Choroid plexus epithelial cell (primary cell): ENCODE measurements at places on chromosomes 16 and 17.

DNA sequence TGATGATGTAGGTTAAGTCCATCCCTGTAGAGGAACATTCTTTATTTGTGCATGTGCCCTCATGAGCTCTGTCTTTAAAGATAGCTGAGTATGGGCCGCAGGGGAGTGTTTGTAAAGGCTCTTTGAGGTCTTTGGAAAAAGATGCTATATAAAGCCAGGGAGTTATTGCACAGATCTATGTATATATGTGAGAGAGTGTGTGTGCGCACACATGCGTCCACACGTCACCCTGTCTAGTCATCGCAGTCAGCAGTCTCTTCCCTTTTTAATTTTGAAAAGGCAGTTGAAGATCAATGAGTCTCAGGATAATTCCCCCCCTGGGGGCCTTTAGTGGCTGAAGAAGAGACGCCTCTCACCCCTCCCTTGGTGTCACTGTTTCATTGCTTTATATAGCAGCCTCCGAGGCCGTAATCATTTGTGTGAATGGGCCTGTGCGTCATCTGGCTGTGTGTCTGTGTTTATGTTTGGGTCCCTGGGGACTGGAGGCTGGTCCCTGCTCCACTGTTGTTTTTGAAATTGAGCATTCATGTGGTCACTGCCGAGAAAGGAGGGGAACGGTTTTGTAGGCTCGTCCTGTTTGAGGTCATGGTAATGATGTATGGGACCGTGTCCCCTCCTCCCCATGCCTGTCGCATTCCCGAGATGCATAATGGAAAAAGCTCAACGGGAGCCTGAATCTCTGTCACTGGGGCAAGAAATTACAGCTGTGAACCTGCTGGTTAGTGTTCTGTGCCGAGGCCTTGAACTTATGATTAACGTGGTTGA is 143.9 kb downstream of the SNX29 start:
- peak; percentile 72 for DNase-seq

DNA sequence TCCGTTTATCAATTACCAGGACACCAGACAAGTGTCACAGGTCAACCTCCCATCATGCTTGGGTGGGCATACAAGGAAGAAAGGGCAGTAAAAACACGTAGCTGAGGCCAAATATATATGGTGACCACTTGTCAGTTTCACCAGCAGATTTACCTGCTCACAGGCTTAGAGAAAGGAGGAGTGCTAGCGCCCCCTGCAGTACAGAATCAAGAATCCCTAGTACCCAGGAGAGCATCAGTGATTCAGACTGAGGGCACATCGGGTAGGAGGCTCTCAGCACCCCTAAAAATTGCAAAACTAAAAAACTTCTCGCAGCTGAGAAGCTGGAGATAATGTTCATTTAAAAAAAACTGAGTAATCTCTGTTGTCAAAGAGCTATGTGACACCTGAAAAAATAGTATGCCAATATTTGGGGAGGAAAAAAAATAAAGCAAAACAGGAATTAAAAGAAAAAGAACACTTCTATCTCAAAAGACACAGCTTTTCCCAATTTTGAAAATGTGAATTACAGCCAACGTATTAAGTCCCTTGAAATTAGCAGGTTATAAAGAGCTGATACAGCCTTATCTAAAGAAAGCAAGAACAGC is 21.2 kb upstream of the MON1B start:
- peak; percentile 61 for DNase-seq

GRCh38 chr17:8488901-8489300 is 53.2 kb downstream of the NDEL1 start:
- DNase-seq = peak; percentile 98

DNA sequence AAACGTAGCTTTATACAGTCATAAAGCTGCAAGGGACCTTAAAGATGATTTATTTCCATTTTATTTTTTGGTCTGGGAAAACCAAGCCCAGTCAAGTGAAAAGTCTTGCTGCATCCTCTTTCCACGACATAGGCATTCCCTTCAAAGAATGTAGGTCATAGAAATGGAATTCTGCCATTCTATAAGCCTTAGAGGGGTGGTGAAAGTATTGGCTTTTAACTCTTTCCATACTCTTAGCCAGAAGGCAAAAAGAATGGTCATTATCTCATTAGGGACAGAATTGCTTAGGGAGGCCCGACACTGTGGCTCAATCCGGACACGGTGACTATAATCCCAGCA is 7.9 kb upstream of the MSL1 start:
- DNase-seq = peak; percentile 52

GRCh38 chr17:34930283-34930682 is 31.0 kb downstream of the CCT6B start:
- DNase-seq = no peak

DNA sequence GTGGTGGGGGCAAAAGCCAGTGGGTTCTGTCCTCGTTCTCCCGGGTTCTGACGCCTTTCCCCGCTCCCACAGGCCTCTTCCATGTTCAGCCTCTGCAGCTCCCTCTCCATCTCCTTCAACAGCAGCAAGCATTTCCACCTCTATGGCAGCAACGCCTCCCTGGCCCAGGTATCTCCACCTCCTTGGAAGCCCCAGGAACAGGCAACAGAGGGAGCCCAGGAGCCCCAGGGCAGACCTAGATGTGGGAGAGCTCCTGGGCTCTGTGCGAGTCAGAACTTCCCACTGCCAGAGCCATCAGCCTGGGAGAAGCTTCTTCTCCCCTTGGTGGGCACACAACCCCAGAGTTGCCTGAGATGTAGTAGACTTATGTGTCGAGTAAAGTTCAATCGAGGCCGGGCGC is 7.8 kb downstream of the ZNF768 start:
- no peak for DNase-seq

DNA sequence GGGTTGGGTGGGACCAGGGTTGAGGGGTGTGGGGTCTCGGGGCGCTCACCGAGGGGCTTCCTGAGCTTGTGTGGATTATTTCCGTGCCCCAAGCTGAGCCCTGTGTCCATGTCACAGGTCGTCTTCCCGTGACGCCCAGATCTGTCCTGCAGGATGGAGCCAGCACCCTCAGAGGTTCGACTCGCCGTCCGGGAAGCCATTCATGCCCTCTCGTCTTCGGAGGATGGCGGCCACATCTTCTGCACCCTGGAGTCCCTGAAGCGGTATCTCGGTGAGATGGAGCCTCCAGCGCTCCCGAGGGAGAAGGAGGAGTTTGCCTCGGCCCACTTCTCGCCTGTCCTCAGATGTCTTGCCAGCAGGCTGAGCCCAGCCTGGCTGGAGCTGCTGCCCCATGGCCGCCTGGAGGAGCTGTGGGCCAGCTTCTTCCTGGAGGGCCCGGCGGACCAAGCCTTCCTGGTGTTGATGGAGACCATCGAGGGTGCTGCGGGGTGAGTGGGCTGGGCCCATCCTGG is 1.0 kb downstream of the TELO2 start:
- DNase-seq = peak; percentile 89

DNA sequence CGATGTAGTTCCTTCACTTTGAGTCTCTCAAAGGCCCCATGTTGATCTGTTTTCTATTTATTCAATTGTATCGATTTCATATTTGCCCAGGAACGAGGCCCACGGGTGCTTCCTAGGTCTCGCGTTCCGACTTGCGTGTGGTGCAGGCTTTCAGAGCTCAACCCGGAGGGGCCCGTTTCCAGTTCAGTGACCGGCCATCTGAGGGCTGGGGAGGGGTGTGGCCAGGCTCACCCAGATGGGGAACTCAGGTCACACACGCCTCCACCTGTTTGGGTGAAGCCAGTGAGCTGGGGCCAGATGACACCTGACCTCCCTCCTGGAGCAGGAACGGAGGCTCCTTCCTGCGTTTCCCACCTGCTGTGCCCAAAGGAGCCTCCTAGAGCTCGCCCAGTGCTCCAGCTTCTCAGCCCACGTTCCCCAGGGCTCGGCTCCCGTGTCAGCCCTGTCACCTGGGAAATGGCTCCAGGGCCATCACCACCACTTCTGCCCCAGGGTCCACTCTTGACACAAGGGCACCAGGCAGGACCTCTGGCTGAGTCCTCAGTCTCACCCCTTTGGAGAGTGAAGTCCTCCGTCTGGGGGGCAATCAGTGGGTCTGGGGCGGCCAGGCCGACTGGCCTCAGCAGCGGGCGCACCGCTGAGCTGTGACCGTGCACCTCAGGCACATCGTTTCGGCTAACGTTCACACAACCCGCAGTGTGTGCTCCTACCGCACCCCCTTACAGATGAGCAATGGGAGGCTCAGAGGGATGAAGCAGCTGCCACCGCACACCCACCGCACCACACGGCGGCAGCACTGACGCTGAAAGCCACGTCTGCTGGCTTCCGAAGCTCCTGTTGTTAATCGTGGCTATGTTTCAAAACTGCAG is 18.0 kb downstream of the FOXF1 start:
- DNase-seq = no peak

- DNase-seq = no peak
Measured at GRCh38 chr17:48463526-48463925, 33.5 kb upstream of the SKAP1 start.

- no peak for DNase-seq
Measured at GRCh38 chr17:1056761-1057160, 59.8 kb downstream of the TIMM22 start.

GRCh38 chr16:9159839-9160550 is 68.6 kb downstream of the HAPSTR1 start:
- peak; percentile 79 for DNase-seq

DNA sequence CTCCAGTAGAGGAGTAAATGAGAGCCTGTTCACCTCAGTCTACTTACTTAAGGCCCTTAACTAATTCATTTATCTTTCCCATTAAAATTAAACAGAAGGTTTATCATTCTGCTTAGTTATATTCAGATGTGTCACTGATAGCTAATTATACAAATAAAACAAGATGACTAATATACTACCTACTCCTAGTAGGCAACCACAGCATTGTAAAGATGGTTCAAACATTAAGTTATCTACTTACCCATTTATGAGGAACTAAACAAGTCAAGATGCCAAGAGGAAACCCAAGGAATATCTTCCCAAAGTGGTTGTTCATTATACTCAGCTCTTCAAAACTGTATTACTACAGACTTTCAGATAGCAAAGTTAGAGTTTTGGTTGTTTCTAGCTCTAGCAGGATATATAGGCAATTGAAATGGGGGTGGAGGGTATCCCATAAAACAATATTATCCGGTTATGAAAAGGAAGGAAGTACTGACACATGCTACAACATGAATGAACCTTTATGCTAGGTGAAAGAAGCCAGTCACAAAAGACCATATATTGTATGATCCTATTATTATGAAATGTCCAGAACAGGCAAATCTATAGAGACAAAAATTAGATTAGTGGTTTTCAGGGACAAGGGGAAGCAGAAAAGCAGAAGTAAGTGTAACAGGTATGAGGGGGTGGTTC is 56.5 kb downstream of the SPAG9 start:
- no peak for DNase-seq

DNA sequence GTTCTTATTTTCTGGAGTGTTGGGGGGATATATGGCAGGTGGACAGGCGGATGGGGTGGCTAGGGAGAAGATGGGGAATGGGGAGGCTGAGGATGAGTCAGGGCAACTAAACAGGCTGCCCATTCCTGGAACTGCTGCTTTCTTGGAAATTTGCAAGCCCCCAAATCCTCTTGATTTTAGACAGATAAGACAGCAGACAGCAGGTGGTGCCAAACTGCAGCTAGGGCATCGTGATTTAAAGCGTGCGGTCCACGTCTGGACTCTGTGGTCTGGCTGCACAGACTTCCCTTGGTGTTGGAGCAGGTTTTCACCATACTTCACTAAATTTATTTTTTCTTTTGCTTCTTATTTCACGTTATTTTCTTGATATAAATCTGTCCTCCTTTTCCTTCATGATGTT is 10.9 kb upstream of the KRT24 start:
- DNase-seq = peak; percentile 7

GRCh38 chr16:27642756-27643155 is 92.8 kb downstream of the KATNIP start:
- DNase-seq = peak; percentile 61

GRCh38 chr16:75485230-75486013 is 9.8 kb downstream of the CHST6 start:
- DNase-seq = no peak

DNA sequence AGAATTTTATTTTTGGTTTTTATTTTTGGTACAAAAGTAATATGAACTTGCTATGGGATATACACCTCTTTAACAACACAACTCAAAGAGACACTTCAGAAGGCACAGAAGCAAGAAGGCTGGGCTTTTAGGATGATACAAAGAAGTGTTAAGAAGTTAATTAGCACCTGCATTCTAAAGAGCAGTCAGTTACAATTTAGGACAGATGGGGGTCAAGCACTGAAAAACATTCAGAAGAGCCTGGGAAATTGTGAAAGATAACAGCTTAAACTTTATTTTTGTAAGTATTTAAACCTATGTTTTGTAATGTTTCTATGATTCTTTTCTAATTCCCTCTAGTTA is 163.5 kb downstream of the CDH8 start:
- DNase-seq = no peak

DNA sequence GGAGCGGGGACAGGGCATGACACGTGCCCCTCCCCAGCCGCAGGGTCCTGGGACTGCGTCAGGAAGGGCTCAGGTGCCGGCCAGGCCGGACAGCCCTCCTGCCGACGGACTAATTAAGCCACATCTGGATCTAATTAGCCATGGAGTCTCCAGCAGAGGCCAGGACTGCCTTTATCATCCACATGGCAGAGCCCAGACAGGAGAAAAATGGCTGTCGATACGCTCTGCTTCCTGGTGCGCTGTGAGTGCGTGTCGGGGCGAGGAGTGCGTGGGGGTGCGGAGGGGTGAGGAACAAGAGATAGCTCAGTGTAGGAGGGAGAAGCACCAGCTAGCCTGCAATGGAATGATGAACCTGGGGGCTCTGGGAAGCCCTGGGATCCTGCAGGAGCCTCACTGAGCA is 218.8 kb downstream of the IRF8 start:
- DNase-seq = no peak

GRCh38 chr16:87486282-87486681 is 6.5 kb downstream of the ZCCHC14 start:
- DNase-seq = no peak

DNA sequence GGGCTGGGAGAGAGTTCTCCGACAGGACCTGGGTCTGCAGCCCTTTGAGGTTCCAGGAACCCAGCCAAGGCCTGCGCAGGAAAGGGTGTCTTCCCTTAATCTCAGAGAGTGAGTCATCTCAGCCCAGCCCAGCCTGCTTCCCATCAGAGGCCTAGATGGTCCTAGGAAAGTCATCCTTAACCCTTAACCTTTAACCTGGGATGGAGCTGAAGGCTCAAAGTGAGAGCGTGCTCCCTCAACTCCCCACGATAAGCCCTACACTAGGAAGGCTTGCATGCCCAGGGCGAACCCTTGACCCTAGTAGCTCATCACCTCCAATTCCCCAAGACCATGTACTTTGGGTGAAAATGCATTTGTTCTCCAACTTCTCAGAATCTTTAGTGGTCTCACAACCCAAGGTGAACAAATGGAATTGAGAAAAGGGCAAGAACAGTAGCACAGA is 4.8 kb upstream of the ATXN7L3 start:
- peak; percentile 52 for DNase-seq

- peak; percentile 53 for DNase-seq
Measured at GRCh38 chr17:38912221-38912813, 13.1 kb upstream of the LASP1NB start.

DNA sequence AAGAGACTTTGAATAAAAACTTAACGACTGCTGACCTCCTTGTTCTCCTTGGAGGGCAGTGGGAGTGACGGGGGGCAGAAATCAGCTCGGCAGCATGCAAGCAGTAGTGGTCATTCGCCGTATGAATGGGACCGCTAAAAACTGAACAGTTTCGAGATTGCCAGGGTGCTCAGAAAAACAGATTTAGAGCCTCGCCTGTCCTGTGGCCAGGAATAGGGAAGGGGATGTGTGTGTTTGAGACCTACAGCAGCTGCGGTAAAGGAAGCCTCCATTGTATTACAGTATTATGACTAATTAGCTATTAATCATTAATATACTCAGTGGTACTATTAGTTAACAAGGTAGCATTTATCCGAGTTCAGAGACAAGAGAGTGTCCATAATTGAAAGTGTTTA is 670 bp upstream of the ZNF652 start:
- no peak for DNase-seq
